ENCODE measurements at places on chromosomes 1 and 21. TPM values are rescaled to one million over a fixed set of nuclear protein-coding genes. Genes with fewer than 3 reads are reported as not detected.

DNA sequence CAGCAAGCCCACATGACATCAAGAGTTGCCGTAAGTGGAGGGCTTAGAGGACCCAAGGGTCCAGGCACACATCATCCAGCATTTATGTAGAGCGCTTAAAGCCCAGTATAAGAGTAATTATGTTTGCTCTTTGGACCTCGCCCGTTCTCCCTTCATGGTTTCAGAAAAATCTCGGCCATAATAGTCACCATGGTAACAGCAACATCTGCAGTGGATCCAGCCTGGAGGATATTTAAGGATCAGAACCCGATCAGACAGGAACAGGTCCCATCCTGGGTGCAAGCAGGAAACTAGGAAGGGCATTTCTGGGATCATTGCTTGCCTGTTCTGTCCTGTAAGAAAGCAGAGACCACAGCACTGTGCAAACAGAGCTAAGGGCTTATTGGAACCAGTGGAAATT, 89.9 kb upstream of the KAZN start:
- DNase-seq = no peak

GRCh38 chr1:158354255-158354654, 561 bp downstream of the CD1E start:
- DNase-seq = no peak

DNA sequence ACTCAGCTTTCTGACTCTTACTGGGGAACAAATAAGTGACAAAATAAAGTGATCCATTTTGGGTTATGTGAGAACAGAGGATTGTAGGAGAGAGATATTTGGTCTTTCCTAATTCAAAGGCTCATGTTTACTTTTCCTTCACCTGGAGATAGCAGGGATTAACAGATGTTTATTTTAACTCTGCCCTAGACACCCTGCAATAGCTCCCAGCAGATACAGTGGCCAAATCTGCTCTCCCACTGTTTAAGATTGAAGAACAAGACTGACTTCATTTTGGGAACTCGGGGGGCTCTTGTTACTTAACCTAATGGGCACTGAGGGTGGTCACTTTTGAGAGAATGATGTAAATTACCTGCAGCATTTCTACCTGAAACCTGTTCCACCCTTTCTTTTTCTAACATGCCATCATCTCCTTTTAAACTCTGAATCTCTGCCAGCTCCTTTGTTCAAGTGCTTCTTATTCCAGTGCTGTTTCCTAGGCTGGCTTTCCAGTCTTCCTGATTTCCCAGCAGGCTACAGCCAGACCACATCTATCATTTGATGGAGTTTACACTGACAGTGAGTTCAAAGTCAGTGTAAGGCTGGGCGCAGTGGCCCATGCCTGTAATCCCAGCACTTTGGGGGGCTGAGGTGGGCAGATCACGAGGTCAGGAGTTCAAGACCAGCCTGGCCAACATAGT, 90.0 kb downstream of the SELENOF start:
- no peak for DNase-seq

Gene HSD3B2
- total RNA-seq = 0.83 TPM

Gene PROX1
- total RNA-seq = 173 TPM

Measured in left lobe of liver (tissue), 2 donors.